ENCODE measurements at places on chromosomes 4 and X.

- DNase-seq, result no peak
Observed at GRCh38 chr4:5206016-5206790, 154.9 kb downstream of the STK32B start.

DNA sequence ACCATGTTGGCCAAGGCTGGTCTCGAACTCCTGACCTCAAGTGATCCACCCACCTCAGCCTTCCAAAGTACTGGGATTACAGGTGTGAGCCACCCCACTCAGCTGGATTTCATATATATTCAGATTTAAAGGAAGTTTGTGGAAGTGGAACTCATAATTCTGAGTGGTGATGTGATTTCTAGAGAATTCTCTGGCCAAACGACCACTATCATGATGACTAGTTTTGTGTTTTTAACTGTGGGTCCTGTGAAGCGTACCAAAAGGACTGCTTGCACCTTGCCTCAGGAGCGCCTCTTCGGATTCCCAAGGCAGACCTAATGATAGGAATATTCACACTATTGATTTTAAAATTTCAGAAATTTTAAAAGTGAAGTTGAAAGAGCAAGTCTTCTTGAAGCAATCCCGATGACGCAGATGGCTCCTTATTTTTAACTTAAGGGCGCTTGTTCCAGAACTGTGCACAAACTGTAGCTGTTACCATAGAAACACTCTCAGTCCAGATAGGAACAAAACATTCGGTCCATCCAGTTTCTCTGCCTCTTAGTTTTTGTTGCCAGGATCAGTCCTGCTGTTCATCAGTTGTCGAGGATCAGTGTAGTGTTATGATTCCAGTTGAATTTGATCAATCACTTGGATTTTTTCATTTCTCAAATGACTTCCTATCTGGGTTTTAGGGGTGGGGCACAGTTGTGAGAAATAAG lies 51.7 kb upstream of the CLCN4 start:
- no peak for DNase-seq

DNA sequence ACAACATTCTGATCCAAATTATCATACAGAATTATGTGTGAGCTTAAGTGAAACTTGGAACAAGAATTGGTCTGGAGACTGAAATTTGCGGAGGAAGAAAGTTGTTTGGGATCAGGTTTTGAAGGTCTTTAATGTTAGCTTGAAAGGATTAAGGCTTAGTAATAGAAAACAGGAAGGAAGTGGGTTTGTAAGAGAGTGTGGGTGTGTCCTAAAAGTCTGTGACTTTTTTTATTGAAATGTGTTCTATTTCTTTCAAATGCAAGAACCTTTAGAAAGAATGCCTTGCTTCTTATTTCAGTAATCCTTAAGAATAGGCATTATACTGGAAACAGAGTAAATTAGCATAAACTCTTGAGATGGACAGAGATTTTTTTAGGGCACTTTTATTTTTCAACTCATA lies 198.0 kb downstream of the GALNTL6 start:
- no peak for DNase-seq

- DNase-seq, result no peak
Observed at GRCh38 chr4:16129336-16129735, 45.5 kb upstream of the PROM1 start.

DNA sequence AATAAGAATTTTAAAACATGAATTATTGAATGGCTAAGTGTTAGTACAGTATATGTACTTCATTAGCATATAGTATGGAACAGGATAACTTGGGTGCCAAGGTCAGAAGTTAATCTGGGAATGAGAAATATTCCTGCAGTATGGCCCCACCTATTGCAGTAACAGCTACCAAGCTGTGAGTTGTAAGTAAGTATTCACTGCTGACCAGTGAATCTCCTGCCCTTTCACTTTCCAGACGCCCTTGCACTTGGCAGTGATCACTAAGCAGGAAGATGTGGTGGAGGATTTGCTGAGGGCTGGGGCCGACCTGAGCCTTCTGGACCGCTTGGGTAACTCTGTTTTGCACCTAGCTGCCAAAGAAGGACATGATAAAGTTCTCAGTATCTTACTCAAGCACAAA lies 105.1 kb downstream of the NFKB1 start:
- no peak for DNase-seq

DNA sequence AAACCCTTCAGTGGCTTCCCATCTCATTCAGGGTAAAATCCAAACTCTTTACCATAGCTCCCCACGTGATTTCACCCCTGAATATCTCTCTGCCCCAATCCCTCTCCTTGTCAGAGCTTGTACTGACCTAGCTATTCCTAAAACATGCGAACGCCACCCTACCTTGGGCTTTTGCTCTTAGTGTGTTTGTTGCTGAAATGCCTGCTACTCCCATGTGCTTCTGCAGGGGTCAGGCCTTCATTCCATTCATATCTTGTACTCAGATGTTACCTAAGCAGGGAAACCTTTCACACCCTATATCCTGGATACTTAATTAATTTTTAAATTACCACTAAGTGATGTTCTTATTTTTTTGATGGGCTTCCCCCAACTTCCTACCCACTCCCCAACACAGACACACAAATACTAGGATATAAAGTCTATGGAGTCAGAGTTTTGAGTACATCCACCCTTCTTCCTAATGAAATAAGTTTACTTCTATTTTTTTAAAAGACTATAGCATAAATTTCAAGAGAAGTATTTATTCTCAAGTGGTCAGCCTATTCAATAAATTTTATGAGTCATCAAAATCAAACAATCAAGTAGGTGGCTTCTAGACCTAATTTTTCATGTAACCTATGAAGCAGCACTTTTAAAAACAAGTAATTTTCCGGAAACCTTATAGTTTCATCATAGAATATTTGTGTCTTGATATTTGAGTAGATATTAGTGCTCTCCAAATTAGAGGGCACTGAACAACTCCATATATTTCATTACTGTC lies 189.4 kb downstream of the RAPGEF2 start:
- no peak for DNase-seq

DNA sequence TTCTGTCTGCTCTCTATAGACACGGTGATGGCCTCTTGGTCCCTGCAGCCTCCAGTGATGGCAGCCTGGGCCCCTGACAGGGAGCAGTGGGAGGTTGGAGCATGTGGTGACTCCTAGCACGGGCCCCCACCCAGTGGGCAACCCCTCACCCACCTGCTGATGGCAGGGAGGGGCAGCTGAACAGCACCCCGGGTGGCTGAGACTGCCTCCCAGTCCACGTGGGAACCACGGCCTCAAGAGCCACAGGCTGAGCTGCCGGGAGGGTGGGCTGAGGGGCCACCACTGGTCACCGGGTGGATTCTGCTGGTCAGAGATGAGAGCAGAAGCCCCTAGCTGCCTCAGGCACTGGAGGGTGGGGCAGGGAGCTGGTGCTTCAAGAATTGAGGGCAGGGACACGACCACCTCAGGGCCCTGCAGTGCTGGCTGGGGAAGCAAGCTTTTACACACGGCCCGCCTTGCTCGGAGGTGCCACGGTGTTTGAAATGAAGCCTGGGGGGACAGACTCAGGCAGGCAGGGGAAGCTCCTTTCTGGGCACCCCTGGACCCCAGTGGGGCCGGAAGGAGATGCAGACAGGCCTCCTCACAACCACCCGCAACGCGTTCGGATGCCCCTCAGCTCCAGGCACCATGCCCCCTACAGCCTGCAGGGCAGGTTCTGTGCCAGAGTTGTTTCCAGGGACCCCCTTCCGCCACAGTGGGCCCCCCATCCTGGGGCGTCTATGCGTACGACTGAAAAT lies 6.3 kb upstream of the HAUS3 start:
- peak; percentile 46 for DNase-seq

DNA sequence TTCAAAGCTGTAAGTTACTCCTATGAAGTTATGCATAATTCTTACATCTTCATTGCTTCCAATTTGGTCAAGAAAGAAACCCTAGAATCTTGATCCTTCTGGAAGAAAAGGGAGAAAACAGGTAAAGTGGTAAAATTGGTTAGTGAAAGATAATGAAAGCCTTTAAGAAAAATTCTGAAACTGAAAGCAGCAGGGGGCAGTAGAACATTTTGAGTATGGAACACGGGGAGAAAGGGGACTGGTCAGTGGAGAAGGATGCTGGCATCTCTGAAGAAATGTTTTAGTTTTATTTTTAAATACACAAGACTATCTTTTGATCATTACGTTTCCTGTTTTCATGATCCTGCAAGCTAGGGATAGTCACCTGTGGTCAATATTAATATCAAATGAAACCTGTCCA lies 54.3 kb downstream of the SLIT2 start:
- DNase-seq, result no peak

GRCh38 chr4:43066415-43066814 lies 173.9 kb downstream of the GRXCR1 start:
- DNase-seq, result no peak

DNA sequence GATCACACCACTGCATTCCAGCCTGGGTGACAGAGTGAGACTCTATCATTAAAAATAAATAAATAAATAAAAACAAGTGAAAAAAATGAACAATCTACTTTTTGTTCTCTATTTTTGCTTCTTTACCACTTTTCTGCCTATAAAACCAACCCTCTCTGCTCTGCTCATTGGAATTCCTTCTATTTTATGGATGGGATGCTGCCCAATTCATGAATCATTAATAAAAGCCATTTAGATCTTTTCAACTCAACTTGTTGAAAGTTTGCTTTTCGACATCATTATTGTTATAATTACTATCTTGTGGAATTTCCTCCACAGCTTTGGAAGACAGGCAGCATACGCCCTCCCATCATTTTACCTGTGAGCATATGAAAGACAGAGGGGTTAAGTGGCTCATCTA lies 52.1 kb upstream of the SMIM10 start:
- no peak for DNase-seq
